ENCODE measurements at places on chromosomes 4 and X.

- DNase-seq: no peak
Measured at GRCh38 chrX:41381685-41382084, 47.7 kb downstream of the DDX3X start.

DNA sequence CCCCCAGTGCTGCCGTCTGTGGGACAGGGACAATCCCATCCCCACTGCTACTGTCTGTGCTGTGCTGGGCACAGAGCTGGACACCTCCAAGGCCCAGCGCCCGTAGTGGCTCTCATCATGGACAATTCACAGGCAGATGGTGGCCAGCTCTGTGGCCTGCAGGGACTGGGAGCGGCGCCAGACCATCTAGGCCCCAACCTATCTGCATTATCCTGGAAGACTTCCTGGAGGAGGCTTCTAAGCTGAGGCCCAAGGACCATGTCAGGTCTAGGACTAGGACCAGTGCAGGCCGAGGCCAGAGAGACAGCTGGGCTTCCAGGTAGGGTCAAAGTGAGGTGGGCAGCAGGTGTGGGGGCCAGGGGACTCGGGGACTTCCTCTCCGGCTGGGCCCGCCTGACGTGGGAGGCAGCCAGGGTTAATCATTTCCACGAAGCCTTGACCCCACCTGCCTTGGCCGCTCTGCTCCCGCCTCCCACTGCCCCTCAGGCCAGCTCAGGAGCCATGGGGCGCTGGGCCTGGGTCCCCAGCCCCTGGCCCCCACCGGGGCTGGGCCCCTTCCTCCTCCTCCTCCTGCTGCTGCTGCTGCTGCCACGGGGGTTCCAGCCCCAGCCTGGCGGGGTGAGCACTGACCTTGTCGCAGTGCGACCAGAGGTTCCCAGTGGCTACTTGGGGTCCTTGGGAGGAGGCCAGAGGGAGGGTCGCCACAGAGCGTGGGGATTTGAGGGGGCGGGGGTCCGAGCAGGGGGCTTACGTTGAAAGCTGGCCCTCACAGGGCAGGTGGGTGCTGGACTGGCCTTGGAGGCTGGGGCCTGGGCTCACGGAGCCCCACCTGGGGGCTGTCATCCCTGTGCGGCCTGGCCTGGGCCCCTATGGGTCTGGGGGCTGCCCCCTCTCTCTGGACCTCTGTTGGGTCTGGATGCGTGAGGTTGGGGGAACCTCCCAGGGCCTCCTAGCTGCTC is at the start of gene HGFAC:
TSS of gene HGFAC (plus strand) at position 468 of the 959 bp plus-strand sequence. CDS start at position 502, 34 bp downstream.
- no peak for DNase-seq

DNA sequence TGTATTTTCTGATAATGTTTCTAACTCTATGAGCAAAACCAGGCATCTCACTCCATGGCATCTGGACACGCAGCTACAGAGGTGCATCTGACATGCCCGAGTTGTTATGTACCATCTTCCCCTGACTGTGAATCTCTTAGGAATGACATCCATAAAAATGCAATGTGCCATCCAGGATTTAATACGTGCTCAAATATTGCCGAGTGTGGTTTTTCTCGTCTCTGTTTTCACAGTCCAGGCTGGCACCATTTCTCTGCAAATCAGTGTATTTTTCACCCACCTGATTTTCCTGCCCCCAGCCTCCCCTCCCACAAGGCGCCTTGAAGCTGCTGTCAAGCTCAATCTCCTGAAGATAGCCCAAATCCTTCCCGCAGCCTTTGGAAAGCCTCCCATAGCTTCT is 154.6 kb downstream of the DHRSX start:
- DNase-seq: no peak

DNA sequence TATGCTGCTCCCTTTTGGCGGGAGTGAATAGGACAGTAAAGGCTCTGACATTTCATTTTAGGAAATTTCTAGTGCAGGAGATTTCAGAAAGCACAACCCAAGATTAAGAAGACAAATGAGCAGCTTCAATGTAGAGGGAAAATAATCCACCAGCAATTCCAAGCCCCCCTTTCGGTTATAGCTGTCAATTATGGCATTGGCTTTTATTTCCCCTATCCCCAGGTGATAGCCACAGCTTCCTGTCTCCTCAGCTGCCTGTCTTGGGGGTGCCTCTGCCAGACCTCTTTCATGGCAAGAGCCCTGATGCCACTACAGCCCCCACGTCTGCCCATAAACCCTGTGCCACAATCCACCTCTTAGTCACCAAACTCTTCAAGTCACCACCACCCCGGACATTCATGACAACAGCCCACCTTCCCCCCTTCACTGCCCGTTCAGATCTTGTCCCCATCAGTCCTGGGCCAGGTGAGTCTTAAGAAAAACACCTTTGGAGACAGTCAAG is 48.4 kb upstream of the CLNK start:
- no peak for DNase-seq

DNA sequence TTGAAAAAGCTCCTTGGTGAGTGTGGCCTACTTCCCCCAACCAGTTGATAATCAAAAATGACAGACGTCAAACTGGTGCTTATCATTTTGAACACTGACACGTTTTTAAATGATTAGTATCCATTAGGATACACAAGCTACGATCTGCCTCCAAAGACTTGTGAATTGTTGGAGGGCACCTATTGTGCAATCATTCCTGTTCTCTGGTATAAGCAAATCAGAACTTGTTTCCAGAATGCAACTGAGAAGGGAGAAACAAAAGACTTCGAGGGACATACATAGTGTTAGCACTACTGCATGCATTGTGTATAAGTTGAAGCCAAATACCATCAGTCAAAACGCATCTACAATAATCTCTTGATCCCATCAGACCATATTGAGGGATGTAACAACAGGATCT is 11.6 kb downstream of the NPY2R start:
- no peak for DNase-seq

GRCh38 chr4:170775851-170776250 is 686.1 kb upstream of the AADAT start:
- no peak for DNase-seq

- no peak for DNase-seq
Measured at GRCh38 chr4:41718907-41719306, 29.6 kb downstream of the PHOX2B start.

DNA sequence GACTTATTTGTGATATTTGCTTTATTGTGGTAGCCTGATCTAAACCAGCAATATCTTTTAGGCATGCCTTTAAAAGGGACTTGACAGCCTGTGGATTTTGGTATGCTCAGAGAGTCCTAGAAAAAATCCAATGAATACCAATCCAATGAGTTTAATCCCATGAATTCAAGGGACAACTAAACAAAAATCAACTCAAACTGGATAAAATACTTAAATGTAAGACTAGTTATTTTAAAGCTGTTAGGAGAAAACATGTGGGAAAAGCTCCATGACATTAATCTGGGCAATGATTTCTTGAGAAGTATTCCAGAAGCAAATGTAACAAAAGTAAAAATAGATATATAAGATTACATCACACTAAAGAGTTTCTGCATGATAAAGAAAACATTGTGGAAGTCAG is 711.5 kb upstream of the PITX2 start:
- DNase-seq: no peak

GRCh38 chr4:39365360-39365759 is 802 bp downstream of the RFC1 start:
- no peak for DNase-seq

DNA sequence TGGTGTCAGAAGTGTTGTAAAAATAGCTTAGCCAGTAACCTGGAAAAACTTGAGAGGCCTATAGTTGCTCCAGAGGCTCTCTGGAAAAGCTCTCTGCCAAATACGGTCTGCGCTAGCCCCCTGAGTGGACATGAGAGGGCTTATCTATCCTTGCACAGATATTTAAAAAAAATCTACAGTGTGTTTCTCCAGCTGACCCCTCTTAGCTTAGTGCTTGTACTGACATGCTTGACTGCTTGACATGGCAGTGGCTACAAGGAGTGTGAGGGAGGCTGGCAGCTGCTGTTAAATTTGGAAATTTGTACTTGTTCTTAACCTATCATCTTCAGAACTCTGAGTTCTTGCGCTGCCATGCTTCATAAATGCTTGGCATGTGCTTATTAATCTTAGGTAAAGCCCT is 229.2 kb downstream of the RBMX2 start:
- DNase-seq: no peak

DNA sequence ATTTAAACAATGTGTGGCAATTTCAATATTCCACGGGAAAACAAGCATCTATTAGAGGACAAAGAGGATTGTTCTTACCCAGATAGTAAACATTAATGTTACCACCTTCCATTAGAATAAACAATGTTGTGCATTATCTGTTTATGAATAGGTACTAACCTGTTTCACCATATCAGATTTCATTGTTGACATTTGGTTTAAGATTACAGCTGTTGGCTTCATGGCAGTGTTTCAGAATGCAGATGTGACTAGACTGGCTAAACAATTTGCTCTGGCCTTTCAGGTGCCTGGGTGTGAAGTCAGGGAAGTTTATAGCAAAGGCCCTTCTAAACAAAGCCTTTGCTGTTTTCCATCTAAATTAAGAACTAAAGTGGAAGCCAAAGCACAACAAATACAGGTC is 464.7 kb upstream of the FAM47C start:
- DNase-seq: no peak

GRCh38 chr4:178185517-178185916 is 743.3 kb upstream of the AGA start:
- DNase-seq: no peak

GRCh38 chrX:129653971-129654651 is 645 bp downstream of the APLN start:
- DNase-seq: peak; percentile 18

- DNase-seq: no peak
Measured at GRCh38 chr4:62644372-62644771, 1444.2 kb downstream of the ADGRL3 start.

- no peak for DNase-seq
Measured at GRCh38 chr4:184668511-184669114, 19.1 kb downstream of the PRIMPOL start.
